Activated T-cell treated with anti-CD3 and anti-CD28 coated beads, Interleukin-2, amount 50 U/mL, for 4 hours (primary cell): ENCODE measurements at places on chromosomes 12 and 14. TPM values are rescaled to one million over a fixed set of nuclear protein-coding genes. Genes with fewer than 3 reads are reported as not detected.

- DNase-seq, result no peak
These were observed 7.9 kb downstream of the CCDC85C start for GRCh38 chr14:99596071-99596627.

- DNase-seq, result no peak
These were observed 311.7 kb upstream of the E2F7 start for GRCh38 chr12:77377116-77377515.

GRCh38 chr14:32896979-32897697 is 41.5 kb upstream of the NPAS3 start:
- DNase-seq, result no peak

DNA sequence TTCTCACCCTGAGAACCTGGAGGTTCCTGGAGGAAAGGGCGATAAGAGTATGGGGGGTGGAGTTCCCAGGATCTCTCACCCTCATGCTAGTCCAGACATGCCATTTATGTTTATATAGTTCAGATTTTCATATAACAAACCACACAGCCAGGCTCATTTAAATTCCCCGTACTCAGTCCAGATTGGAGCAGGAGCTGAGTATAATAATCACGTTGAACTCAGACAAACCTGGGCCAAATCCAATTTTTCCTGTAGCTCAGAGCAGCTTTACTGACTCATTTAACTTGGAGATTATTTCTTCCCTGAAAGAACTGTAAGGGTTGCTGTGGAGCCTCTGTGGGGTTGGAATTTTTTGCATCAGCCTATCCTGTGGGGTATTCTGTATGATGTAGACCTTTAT is 660.8 kb downstream of the TMEM121 start:
- no peak for DNase-seq

DNA sequence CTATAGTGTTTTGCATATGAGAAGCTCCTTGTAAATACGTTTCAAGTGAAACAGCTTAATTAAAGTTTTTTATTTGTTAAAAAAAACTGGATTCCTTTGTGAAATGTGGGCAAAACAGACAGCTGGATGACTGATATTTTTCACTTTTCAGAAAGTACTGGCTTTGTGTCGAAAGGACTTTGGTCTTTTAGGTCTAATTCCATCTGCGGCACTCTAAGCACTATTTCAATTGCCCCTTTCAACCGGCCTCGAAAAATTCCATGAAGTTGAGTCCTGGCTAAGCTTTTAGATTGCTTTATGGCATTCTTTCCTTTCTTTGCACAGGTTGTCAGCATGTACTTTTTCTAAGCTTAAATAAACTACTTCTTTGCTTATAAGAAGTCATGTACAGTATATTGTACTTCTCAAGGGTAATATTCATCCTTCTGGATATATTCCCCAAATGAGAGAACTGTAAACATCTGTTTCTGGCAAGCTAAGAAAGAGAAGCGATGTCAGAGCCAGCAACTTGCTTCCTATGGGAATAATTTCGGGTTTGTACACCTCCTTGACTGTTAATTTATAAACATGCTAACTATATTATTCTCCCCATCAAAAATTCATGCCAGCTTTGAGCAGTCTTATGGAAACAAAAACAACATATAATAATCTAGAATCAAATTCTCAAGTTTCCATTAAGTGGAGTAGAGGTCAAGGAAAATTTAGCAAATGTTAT is 611.3 kb downstream of the ETNK1 start:
- no peak for DNase-seq

- DNase-seq, result no peak
These were observed 1.5 kb upstream of the LTA4H start for GRCh38 chr12:96036765-96037455.

Gene TAS2R30
- total RNA-seq, result 1.1 TPM

DNA sequence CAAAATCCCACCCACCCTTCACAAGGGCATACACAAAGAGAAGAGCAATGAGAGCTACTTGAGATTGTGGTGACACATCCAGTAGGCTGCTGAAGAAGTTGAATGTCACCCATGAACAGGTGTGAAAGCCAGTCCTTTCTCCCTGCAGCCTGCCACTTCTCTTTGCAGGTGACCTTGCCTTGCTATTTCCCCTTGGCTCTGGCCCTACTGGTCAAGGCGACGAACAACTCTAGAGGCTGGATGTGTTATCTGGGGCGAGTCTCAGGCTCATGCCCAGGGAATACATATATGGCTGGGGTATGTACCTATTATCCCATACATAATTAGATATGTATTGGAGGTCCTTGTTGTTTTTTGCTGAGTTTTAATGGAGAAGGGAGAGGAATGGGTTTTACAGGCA is 70.2 kb upstream of the EGLN3 start:
- DNase-seq, result no peak

DNA sequence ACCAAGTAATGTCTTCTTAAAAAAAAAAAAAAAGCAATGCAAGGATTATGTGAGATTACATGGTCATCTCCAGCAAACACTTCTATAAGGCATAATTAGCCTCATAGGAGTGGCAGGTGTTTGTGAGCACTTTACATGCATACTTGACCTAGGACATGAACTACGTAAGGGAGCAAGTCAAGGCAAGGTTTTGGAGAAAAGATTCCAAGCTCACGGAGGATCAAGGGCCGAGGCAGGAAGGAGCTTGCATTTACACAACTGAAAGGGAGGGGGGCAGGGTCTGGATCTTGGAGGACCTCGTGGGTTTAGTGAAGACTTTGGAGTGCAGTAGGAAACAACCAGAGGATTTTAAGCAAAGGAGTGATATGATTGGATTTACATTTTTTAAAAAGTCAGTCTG is 112.5 kb downstream of the CCER1 start:
- no peak for DNase-seq

DNA sequence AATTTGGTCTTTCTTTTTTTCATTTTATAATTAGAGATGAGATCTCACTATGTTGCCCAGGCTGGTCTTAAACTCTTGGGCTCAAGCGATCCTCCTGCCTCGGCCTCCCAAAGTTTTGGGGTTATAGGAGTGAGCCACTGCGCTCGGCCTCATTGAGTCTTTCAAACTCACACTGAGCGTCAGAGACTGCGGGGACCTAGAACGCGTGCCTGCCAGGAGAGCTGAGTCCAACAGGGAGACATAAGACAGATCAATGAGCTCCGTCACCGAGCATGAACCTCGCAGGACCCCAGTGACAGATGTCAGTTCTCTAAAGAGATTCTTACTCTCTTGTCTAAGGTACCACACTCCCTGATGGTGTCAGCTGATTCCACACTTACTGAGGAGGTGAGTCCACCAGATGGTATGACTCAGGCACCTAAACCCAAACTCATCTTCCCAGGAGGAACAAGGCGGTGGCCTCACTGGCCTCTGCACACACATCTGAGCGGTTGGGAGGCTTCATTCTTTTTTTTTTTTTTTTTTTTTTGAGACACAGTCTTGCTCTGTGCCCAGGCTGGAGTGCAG is 58.9 kb downstream of the CCDC88C start:
- DNase-seq, result no peak

Gene PAX9
- not detected for total RNA-seq

GRCh38 chr12:131042834-131043245 is 89.1 kb downstream of the ADGRD1 start:
- DNase-seq, result no peak

GRCh38 chr14:65206448-65207096 is 104.3 kb upstream of the MAX start:
- DNase-seq, result no peak

- peak; percentile 36 for DNase-seq
These were observed 74.7 kb downstream of the NOC4L start for GRCh38 chr12:132218915-132219314.

DNA sequence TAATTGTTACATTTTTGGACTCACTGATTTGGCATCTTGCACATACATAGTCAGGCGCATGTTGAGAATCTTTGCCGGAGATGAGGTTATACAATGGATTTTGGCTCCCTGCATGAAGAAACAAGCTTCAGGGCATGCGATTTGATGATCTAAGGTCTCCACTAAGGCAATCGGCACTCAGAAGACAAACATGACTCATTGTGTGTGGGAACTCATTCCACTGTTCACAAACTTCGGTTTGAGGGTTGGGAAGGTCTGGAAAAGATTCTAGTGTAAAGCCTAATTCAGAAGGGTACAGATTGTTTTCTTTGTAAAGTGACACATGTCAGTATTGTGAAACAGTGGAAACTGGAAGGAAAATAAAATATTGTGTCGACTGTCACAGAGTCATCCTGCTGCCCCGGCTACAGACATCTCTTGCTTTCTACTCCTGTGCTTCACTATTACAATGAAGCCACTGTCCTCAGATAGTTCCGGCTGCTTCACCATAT is 192.6 kb upstream of the HMGA2 start:
- DNase-seq, result no peak

Gene WNT5B
- total RNA-seq, result not detected

DNA sequence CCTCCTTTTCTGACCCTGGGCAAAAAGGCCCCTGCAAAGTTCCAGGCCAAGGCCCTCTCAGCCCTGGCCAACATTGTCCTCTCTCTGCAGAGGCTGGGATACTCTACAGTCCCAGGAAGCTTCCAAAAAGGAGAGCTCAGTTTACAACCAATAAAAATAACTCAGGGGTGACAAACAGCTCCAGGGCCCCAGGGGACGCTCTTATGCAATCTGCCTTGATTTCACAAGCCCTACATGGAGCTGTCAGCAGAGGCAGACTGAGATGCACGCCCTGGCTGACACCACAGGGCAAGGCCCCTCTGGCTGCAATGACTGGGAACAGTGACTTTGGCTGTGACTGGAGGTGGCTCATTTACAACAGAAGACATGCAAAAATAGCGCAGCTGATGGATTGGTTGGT is 129.0 kb upstream of the MED13L start:
- no peak for DNase-seq

GRCh38 chr12:17358835-17359234 is 731.2 kb downstream of the RERGL start:
- DNase-seq, result no peak

DNA sequence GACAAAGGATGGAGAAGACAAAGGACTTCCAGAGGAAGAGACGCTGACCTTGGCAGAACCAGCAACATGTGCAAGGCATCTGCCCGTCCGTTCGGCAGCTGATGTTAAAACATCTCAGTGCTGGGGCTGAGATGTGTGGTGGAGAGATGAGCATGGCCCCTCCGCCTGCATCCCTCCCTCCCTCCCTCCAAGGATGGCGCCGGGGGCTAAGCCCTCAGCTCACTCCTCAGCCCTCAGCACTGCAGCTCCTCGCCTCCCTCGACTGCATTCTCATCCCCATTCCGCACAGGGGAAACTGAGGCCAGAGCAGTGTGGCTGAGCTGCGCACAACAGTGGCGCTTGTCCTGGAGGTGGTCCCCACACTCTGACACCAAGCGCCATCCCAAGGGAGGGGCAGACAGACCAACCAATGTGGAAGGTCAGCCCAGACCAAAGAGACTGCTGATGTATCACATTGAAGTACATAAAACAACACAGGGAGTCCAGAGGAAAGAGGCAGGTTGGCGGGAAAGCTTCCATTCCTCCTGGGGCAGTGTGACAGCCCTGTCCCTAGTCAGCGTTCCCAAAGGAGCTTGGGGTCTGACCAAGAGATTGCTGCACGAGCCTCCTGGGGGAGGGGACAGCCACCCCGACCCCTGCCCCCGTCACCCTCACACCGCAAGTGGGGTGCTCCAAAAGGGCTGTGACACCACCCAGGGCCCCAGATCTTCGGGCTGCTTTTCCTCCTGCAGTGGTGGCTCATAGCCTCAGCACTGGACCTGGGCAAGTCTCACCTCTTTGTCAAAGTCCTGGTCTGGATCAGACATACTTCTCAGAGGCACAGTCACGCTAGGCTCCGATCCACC is 15.1 kb downstream of the AMN start:
- DNase-seq, result no peak

Gene CCDC197
- 0.35 TPM for total RNA-seq

DNA sequence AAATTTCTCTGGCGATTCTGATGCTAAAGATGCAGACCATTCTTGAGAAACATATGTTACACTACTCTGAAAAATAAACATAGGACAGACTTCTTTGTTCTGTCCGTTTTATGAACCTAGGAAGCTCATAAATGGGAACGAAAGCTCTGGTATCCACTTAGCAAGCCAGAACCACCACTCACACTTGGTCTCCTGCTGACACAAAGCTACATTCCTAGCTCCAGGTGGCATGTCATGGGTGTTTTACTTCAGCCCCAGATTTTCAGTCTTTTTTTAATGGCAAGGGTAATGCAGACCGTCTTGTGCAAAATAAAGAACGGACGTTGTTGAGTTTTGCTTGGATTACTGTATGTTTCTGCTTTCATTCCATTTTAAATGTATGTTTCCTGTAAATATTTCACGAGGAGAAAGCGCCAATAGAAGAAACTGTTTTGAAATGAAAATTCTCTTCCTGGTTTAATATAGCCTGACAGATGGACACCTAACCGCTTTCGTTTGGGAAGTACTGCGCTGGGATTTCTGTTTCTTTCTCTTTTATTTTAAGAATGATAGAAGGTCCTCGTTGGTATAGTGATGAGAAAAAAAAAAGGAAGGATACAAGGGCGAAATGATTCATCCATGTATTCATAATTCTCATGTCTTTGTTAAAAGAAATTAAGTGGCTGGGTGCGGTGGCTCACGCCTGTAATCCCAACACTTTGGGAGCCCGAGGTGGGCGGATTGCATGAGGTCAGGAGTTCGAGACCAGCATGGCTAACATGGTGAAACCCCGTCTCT is 871 bp upstream of the COQ5 start:
- DNase-seq, result no peak

Gene ERP27
- total RNA-seq, result 0.25 TPM

DNA sequence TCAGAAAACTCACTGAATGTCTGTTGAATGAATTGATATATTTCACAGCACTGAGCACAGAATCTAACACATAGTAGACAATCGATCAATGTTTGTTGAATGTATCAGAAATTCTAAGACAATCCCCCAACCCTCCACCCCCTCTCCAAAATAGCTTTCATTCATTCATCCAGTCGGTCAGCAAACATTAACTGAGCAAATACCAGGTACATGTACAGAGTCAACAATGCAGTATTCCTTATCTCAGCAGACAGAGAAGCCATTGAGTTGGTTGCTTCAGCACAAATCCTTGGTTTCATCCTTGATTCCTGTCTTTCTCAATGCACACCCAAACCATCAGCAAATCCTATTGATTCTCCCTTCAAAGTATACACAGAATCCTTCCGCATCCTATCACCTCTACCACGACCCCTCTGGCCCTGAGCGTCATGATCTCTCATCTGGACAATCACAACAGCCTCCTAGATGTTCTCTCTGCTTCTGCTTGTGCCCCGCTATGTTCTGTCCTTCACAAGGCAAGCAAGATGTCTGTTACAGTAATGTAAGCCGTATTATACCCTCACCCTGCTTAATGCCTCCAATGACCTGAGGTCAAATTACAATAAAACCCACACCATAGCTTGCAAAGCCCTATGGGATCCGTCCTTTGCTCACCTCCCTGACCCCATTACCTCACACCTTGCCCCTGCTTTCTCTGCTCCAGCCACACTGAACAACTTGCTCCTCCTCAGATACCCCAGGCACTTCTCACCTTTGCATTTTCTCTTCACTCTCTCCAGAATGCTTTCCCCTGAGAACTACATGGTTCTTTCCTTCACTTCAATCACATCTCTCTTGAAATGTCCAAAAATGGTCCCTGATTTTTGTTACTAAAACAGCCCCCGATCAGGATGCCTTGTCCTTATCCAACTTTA is 738.1 kb upstream of the TBX3 start:
- no peak for DNase-seq

- DNase-seq, result no peak
These were observed 181.4 kb upstream of the PWP1 start for GRCh38 chr12:107503887-107504885.

- no peak for DNase-seq
These were observed 67.2 kb upstream of the FAM181A start for GRCh38 chr14:93859957-93860356.
